ENCODE measurements at places on chromosomes 2 and 18.

GRCh38 chr18:36402765-36403396, 105.4 kb downstream of the FHOD3 start:
- DNase-seq: no peak

- no peak for DNase-seq
Observed at GRCh38 chr18:53796040-53796729, 428.3 kb downstream of the MBD2 start.

DNA sequence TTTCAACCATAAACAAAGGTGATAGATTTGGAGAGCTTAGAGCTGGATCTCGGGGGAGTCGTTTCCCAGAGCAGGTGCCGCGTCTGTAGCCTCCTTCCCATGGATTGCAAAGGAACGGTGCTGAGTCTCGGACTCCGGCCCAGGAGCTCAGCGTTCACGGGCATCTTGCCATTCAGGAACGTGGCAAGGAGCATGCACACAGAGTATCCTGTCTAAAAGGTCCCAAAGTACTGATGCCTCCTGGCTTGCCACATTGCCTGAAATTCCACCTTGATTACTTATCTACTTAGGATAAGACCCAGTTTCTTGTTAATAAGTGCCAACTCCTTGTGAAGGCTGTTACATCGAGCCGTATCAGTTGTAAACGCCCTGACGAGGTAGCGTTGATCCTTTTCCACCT, 197.8 kb upstream of the MYT1L start:
- no peak for DNase-seq

GRCh38 chr2:127226520-127227263, 6.6 kb upstream of the CYP27C1 start:
- DNase-seq: no peak

GRCh38 chr2:196594158-196594557, 45.4 kb upstream of the CCDC150 start:
- DNase-seq: no peak

GRCh38 chr18:37330173-37330572, 235.4 kb downstream of the CELF4 start:
- no peak for DNase-seq

GRCh38 chr2:26193578-26194231, 20.8 kb downstream of the GAREM2 start:
- DNase-seq: no peak

DNA sequence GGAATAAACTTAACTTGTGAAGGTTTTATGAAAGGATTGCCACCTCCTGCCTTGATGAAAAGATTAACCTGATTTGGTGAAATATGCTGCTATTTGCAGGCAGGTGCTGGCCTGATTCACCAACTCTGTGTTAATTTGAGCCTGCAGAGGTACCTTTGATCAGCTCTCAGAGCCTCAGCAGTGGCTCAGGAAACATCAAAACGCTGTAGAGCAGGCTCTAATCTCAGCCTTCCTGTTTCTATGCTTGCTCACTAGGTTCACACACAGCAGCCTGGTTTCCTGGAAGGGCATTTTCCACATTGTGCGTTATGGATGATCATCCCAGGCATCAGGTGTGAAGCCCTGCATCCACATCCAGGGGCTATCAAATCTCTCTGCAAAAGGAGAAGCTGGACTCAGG, 16.9 kb downstream of the TGIF1 start:
- DNase-seq: no peak

- DNase-seq: no peak
Observed at GRCh38 chr18:44093253-44093652, 587.4 kb upstream of the SETBP1 start.

DNA sequence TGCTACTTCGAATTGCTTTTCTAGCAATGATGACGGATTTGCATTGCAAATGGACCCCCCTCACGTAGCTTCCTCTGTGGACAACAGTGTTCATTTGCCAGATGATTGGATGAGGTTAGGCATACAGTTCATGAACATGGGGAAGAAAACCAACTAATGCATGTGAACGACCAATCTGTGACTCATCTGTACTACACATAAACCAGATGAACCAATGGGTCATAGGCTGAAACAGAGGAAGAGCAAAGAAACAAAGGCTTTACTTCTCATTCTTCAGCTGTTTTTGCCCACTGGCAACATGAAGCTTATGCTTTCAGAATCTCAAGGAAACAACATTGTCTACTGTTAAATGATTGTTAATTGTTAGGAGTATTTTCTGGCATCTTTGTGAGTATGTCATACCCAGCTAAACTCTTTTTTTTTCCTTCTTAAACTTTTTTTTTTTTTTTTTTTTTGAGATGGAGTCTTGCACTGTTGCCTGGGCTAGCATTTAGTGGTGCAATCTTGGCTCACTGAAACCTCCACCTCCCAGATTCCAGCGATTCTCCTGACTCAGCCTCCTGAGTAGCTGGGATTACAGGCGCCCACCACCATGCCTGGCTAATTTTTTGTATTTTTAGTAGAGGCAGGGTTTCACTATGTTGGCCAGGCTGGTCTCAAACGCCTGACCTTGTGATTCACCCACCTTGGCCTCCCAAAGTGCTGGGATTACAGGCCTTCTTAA, 35.5 kb downstream of the EFEMP1 start:
- DNase-seq: no peak

Data from stimulated activated CD4-positive, alpha-beta T cell treated with anti-CD3 and anti-CD28 coated beads, Interleukin-15, amount 100 ng/mL, for 1 hour (primary cell).